Urinary bladder (tissue), 4 donors: ENCODE measurements at places on chromosomes 1 and 21. TPM values are rescaled to one million over a fixed set of nuclear protein-coding genes. Genes with fewer than 3 reads are reported as not detected.

IL19 gene
- not detected for total RNA-seq

GNAT2 gene
- not detected for total RNA-seq

MYBPH gene
- total RNA-seq = 8.9 TPM

AMY2A gene
- not detected for total RNA-seq

SPEN gene
- total RNA-seq = 47.6 TPM

RAP1GAP gene
- total RNA-seq = 4.0 TPM

IFI44L gene
- total RNA-seq = 40.6 TPM

S100A7 gene
- not detected for total RNA-seq

SLFNL1 gene
- 0.69 TPM for total RNA-seq

CENPS gene
- 6.1 TPM for total RNA-seq

SYCP1 gene
- not detected for total RNA-seq

SPATA17 gene
- 4.7 TPM for total RNA-seq

CEP170 gene
- 163 TPM for total RNA-seq

WDR77 gene
- total RNA-seq = 21.8 TPM
